ENCODE measurements at places on chromosomes 3 and 15.

DNA sequence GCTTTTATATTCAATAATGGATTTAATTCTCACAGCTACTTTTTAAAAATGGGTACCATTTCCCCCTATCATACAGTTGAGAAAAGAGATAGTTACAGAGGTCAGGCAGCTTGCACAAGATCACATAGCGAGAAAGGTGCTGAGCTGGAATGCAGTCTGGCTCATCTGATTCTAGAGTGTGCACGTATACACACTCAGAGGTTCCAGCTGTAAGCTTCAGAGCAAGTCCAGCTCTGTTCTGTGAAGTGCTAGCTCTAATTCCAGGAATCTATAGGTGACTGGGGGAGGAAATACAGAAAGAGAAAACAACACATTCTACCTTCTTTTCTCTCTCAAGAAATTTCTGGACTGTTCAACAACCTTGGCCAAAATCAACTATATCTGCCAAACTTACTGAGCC lies 318.7 kb downstream of the FOXP1 start:
- peaks cover 18% of the 10 kb centered on the region for H3K36me3 ChIP-seq
- H3K27ac ChIP-seq = peak overlapping the region; percentile 85
- peaks cover 72% of the 10 kb centered on the region for H3K4me1 ChIP-seq
- DNase-seq = no peak
- H3K27me3 ChIP-seq = no peaks in the 10 kb centered on the region

GRCh38 chr15:29883126-29883525 lies 60.9 kb upstream of the TJP1 start:
- no peak for DNase-seq
- no peaks in the 10 kb centered on the region for H3K4me1 ChIP-seq
- no peak overlapping the region for H3K4me3 ChIP-seq
- H3K27ac ChIP-seq = no peak overlapping the region
- H3K36me3 ChIP-seq = no peaks in the 10 kb centered on the region

GRCh38 chr3:127673191-127674100 lies 694 bp downstream of the ABTB1 start:
- peak; percentile 56 for DNase-seq
- peak overlapping the region; percentile 83 for H3K4me3 ChIP-seq
- peak overlapping the region; percentile 99 for H3K27ac ChIP-seq

DNA sequence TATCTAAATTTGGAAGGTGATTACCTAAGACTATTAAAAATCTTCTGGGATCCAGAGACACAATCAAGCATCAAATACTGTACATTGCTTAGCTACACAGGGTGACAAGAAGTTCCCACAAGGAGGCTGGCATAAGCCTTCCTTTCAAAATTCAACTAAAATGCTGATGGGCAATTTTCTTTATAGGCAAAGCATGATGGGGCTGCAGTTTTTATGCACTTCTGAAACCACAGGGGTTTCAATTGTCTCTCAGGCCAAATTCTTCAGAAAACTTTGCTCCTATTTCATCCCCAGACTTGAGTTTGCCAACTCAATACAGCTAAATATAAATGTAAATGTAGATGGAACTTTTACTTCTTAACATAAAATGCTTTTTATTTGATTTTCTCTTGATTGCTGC lies 241.6 kb downstream of the ZPLD1 start:
- no peak overlapping the region for H3K27ac ChIP-seq
- H3K27me3 ChIP-seq = peaks cover 14% of the 10 kb centered on the region
- peaks cover 6% of the 10 kb centered on the region for H3K4me1 ChIP-seq

- no peaks in the 10 kb centered on the region for H3K36me3 ChIP-seq
- no peak for DNase-seq
- H3K4me3 ChIP-seq = no peak overlapping the region
- no peak overlapping the region for H3K27ac ChIP-seq
- H3K27me3 ChIP-seq = peaks cover 13% of the 10 kb centered on the region
These were observed 6.4 kb downstream of the TMCO5A start for GRCh38 chr15:37940876-37941275.

DNA sequence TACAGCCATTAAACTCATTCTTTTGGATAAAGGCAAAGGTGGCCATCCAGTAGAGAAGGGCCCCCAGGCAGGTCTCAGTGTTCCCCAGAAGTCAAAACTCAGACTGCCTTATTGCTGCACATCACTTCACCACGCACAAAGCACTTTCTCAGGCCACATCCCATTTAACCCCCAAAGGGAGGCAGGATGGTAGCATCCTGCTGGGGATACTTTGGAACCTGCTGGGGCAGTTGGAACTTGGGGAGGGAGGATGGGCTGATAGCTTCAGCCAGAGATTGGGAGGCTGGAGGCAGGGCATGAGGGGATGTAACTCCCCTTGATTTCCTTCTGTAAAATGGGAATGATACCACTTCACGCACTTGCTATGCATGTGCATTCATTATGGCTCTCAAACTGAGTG lies 5.0 kb downstream of the ITPKA start:
- H3K36me3 ChIP-seq = no peaks in the 10 kb centered on the region
- no peak overlapping the region for H3K4me3 ChIP-seq
- no peak for DNase-seq
- H3K27ac ChIP-seq = no peak overlapping the region
